Cardiac ventricle fibroblast (primary cell): ENCODE measurements at places on chromosomes 7 and 10. TPM values are rescaled to one million over a fixed set of nuclear protein-coding genes. Genes with fewer than 3 reads are reported as not detected.

Gene OR6V1
- total RNA-seq = not detected in 2 replicates

Gene TEX36
- total RNA-seq = not detected in 2 replicates

Gene AKR1E2
- 1.2 and 3.1 TPM in 2 replicates for total RNA-seq

Gene LIPM
- not detected in 2 replicates for total RNA-seq

Gene CALHM3
- total RNA-seq = not detected in 2 replicates

Gene AZGP1
- 1.3 and 2.1 TPM in 2 replicates for total RNA-seq

Gene OR2A12
- not detected in 2 replicates for total RNA-seq

Gene CDK14
- 23.0 and 25.7 TPM in 2 replicates for total RNA-seq

Gene SLC18A2
- total RNA-seq = not detected in 2 replicates

Gene CCDC172
- not detected in 2 replicates for total RNA-seq

Gene OPALIN
- not detected in 2 replicates for total RNA-seq

Gene INSYN2A
- under 0.01 TPM in 1 of 2 replicates, not detected in the other for total RNA-seq

Gene MYL10
- not detected in 2 replicates for total RNA-seq

Gene NUTM2E
- not detected in 2 replicates for total RNA-seq

Gene GCK
- 0.20 and 0.69 TPM in 2 replicates for total RNA-seq

Gene LLCFC1
- total RNA-seq = not detected in 2 replicates

Gene ATP6V0A4
- not detected in 2 replicates for total RNA-seq

Gene DRGX
- total RNA-seq = not detected in 2 replicates

Gene MET
- total RNA-seq = 1.1 and 1.3 TPM in 2 replicates

Gene ZNF117
- total RNA-seq = 7.0 and 7.7 TPM in 2 replicates

Gene PI4K2A
- 17.5 and 19.1 TPM in 2 replicates for total RNA-seq

Gene CBLL1
- total RNA-seq = 7.7 and 17.5 TPM in 2 replicates

Gene CDH23
- 0.31 and 1.6 TPM in 2 replicates for total RNA-seq

Gene PRKG1
- total RNA-seq = 11.7 and 13.7 TPM in 2 replicates

Gene CPEB3
- total RNA-seq = 0.75 and 1.7 TPM in 2 replicates

Gene OPN1SW
- not detected in 2 replicates for total RNA-seq

Gene GOLGA7B
- not detected in 2 replicates for total RNA-seq

Gene EIF5AL1
- total RNA-seq = 0.37 and 0.49 TPM in 2 replicates

Gene DUSP5
- 4.5 and 6.9 TPM in 2 replicates for total RNA-seq

Gene BTBD16
- not detected in 2 replicates for total RNA-seq

Gene APBB1IP
- total RNA-seq = 7.2 and 8.4 TPM in 2 replicates

Gene CUZD1
- total RNA-seq = 0.20 and 0.56 TPM in 2 replicates

Gene C7orf57
- not detected in 2 replicates for total RNA-seq

Gene KCNIP2
- total RNA-seq = 0.20 and 0.94 TPM in 2 replicates

Gene PAX2
- total RNA-seq = not detected in 2 replicates

Gene ATOH7
- not detected in 2 replicates for total RNA-seq

Gene GPRIN2
- not detected in 2 replicates for total RNA-seq

Gene DKK1
- 99.4 and 112 TPM in 2 replicates for total RNA-seq

Gene SLC26A3
- not detected in 2 replicates for total RNA-seq

Gene TBX20
- 53.6 and 54.1 TPM in 2 replicates for total RNA-seq

Gene EVX1
- total RNA-seq = 0.50 TPM in 1 of 2 replicates, not detected in the other
